PC-9 (cell line): ENCODE measurements at places on chromosomes 3 and 15.

DNA sequence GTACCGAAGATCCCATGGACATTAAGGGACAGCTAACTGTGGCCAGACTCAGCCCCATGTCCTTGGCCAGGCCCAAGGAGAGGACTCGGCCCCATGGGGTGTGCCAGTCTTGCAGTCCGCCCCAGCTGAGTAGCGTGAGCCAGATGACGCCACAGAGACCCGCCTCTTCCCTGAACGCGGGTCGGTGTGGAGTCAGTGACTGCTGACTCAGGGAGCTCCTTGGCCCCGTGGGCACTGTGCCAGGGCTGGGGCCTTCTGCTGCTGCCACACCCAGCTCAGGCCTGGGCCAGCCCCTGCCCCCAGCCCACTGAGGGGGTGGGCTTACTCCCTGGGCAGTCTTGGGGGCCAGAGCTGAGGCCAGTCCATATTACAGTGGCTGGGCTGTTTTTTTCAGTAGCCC lies 52.8 kb downstream of the PLXNA1 start:
- DNase-seq: peak; percentile 74
- H3K27ac ChIP-seq: no peak overlapping the region

DNA sequence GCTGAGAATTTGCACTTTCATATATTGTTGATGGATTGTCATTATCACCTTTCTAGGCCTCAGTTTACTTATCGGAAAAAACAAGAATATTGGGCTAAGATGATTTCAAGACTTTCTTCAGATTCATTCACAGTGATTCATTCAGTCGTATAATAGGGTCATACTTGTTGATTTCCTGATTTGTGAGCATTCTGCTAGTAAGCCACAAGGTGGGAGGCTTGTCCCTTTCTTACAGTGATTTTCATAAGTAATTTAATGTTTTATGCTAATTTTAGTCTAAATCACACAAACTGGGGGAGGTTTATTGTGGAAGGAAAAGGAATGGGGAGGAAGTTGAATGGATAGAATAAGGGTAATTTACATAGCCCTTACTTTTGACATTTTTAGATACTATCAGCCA lies 126.8 kb upstream of the GOLGA6L4 start:
- H3K36me3 ChIP-seq: no peaks in the 10 kb centered on the region
- DNase-seq: no peak
- no peaks in the 10 kb centered on the region for H3K27me3 ChIP-seq
- no peak overlapping the region for H3K27ac ChIP-seq
- no peaks in the 10 kb centered on the region for H3K4me1 ChIP-seq
- H3K4me3 ChIP-seq: no peak overlapping the region

DNA sequence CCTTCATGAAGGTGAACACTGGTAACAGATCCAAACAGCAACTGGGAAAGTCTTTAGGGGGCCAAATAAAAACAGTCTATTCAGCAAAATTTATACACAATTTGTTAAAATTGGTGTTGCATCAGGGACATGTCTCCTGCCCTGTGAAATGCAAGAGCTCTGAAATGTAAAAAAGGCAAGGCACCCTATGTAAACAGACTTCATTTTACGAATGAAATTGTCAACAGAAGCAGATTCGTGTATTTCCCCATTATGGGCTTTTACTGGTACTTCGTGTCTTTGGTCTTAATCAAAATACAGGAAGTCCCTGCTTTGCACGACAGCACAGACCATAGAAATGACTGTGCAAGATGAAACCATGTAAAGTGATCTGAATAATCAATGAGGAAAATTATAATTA lies 127.3 kb upstream of the THBS1 start:
- H3K36me3 ChIP-seq: no peaks in the 10 kb centered on the region
- DNase-seq: no peak
- H3K4me1 ChIP-seq: no peaks in the 10 kb centered on the region

- H3K36me3 ChIP-seq: no peaks in the 10 kb centered on the region
- H3K4me1 ChIP-seq: peaks cover 19% of the 10 kb centered on the region
- no peaks in the 10 kb centered on the region for H3K27me3 ChIP-seq
- no peak overlapping the region for H3K27ac ChIP-seq
These were observed 4.5 kb upstream of the DNAH1 start for GRCh38 chr3:52311576-52312119.

GRCh38 chr3:102133376-102133775 lies 284.1 kb downstream of the NFKBIZ start:
- peaks cover 11% of the 10 kb centered on the region for H3K4me1 ChIP-seq
- no peak overlapping the region for H3K27ac ChIP-seq
- no peak for DNase-seq
- H3K4me3 ChIP-seq: no peak overlapping the region
- H3K36me3 ChIP-seq: no peaks in the 10 kb centered on the region

GRCh38 chr3:134636406-134636805 lies 14.4 kb downstream of the KY start:
- H3K4me3 ChIP-seq: no peak overlapping the region
- no peaks in the 10 kb centered on the region for H3K36me3 ChIP-seq
- peaks cover 25% of the 10 kb centered on the region; the same call in 1 of the 2 replicates for H3K27me3 ChIP-seq

DNA sequence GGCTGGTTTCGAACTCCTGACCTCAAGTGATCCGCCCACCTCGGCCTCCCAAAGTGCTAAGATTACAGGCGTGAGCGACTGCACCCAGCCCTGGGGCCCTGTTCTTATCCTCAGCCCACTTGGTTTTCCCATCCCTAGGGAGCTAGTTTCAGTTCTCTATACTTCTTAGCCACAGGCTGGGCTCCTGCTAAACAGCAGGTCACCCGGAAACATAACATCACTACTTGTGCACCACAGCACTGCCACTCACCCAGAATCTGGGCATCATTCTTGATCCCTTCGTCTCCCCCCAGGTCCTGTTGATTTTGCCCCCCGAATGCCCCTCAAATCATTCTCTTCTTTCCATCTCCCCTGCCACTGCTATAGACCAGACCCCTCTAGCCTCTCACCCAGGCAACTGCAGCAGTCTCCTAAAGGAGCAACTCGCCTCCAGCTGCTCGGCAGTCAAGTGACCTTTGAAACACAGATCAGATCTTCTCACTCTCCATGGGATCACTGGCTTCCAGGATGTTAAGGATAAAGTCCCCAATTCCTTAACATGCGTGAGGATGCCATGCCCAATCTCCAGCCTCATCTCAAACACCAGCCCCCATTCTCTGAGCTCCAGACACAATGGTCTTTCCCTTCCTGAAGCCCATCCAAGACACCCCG lies 5.6 kb upstream of the AP3S2 start:
- peaks cover 6% of the 10 kb centered on the region for H3K36me3 ChIP-seq
- H3K27ac ChIP-seq: no peak overlapping the region

GRCh38 chr15:47742742-47743141 lies 25.4 kb downstream of the SEMA6D start:
- no peak overlapping the region for H3K4me3 ChIP-seq
- H3K4me1 ChIP-seq: no peaks in the 10 kb centered on the region
- no peak overlapping the region for H3K27ac ChIP-seq
- DNase-seq: no peak

DNA sequence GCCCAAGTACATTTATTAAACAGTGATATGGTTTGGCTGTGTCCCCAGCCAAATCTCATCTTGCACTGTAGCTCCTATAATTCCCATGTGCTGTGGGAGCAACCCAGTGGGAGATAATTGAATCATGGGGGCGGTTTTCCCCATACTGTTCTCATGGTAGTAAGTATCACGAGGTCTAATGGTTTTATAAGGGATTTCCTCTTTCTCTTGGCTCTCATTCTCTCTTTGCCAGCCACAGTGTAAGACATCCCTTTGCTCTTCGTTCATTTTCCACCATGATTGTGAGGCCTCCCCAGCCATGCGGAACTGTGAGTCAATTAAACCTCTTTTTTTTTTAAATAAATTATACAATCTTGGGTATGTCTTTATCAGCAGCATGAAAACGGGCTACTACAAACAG lies 228.0 kb upstream of the TP63 start:
- no peaks in the 10 kb centered on the region for H3K4me1 ChIP-seq
- no peak overlapping the region for H3K4me3 ChIP-seq
- H3K27ac ChIP-seq: no peak overlapping the region
- H3K27me3 ChIP-seq: no peaks in the 10 kb centered on the region

DNA sequence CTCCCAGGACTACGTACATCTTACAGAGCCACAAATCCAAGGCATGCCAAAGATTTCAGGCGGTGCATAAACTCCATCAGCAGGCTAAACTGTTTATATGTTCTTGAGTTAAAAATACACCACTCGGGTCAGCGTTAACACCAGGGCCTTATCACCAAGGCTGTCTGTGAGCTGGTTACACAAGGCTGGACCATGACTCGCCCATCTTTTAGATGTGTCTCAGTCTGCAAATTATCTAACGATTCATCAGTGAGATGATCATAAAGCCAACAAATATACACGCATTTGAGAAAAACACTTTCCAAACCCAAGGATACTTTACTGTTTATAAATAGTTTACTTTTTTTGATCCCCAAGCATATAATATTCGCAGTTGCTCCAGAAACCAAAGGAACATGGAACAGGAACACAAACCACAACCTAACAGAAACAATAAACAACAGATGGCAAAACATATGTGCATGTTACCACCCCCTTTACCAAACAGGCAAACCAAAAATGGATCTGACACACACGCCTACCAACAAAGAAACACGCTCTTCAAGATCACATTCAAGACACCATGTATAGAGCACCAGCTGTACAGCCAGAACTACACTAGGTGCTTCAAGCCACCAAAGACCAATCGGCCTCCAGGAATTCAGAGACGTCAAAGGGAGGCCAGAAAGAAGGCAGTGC lies 15.4 kb downstream of the LRIG1 start:
- no peaks in the 10 kb centered on the region for H3K4me1 ChIP-seq
- no peak overlapping the region for H3K4me3 ChIP-seq
- H3K27me3 ChIP-seq: no peaks in the 10 kb centered on the region
- H3K27ac ChIP-seq: no peak overlapping the region

DNA sequence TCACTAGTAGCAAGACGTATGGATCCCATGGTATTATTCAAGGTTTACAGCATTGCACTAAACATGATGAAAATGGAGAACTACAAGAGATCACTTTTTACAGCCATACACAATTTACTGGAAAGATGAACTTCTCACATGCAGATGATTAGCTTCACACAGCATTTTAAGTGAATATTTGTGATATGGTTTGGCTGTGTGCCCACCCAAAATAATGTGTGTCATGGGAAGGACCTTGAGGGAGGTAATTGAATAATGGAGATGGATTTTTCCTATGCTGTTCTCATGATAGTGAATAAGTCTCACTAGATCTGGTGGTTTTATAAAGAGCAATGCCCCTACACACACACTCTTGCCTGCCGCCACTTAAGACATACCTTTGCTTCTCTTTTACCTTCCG lies 662.0 kb upstream of the CCDC54 start:
- H3K4me1 ChIP-seq: no peaks in the 10 kb centered on the region
- no peak overlapping the region for H3K27ac ChIP-seq
- no peaks in the 10 kb centered on the region for H3K36me3 ChIP-seq
- DNase-seq: no peak

- H3K27me3 ChIP-seq: peaks cover 2% of the 10 kb centered on the region; the same call in 1 of the 2 replicates
- DNase-seq: no peak
- H3K27ac ChIP-seq: no peak overlapping the region
- H3K4me1 ChIP-seq: no peaks in the 10 kb centered on the region
- no peak overlapping the region for H3K4me3 ChIP-seq
These were observed 78.2 kb downstream of the CYP19A1 start for GRCh38 chr15:51260202-51260601.
